Mesothelial cell of epicardium (in vitro differentiated cells): ENCODE measurements at places on chromosomes 13 and 19. TPM values are rescaled to one million over a fixed set of nuclear protein-coding genes. Genes with fewer than 3 reads are reported as not detected.

ONECUT3 gene
- total RNA-seq = not detected in 3 replicates

SOX21 gene
- not detected in 3 replicates for total RNA-seq

SPART gene
- 88.5 to 90.7 TPM (median 89.5 TPM) in 3 replicates for total RNA-seq

- DNase-seq = no peak
Observed at GRCh38 chr19:30516531-30516930, 144.3 kb downstream of the ZNF536 start.
